NK-92 treated with Interleukin-12 subunit alpha and Interleukin-12 subunit beta, amount 100 ng/mL, for 24 hours (cell line): ENCODE measurements at places on chromosomes 4 and X.
A peak's percentile ranks its signal among the peaks of the same experiment; 100 is the strongest.

GRCh38 chr4:148329751-148330150, 112.5 kb downstream of the NR3C2 start:
- no peak for DNase-seq

DNA sequence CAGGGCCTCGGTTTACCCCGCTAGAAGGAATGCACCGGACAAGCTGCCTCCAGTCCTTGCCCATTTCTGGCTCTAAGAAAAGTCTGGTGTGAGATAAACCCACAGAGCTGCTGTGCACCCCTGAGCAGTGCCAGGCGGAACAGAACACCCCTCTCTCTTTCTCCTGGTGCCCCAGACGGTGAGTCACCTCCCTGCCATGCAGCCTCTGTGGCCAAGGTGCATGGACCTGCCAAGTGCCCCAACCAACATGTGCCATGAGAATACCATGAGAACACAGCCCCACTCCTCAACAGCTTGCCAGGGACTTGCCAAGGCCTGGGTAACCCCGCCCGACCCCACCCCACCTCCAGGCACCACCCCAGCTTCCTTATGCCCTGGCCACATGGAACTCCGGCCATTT, 47.7 kb upstream of the MAN2B2 start:
- DNase-seq: no peak

- DNase-seq: peak; percentile 32
These were observed 157.5 kb upstream of the ATP6AP2 start for GRCh38 chrX:40423299-40423698.

DNA sequence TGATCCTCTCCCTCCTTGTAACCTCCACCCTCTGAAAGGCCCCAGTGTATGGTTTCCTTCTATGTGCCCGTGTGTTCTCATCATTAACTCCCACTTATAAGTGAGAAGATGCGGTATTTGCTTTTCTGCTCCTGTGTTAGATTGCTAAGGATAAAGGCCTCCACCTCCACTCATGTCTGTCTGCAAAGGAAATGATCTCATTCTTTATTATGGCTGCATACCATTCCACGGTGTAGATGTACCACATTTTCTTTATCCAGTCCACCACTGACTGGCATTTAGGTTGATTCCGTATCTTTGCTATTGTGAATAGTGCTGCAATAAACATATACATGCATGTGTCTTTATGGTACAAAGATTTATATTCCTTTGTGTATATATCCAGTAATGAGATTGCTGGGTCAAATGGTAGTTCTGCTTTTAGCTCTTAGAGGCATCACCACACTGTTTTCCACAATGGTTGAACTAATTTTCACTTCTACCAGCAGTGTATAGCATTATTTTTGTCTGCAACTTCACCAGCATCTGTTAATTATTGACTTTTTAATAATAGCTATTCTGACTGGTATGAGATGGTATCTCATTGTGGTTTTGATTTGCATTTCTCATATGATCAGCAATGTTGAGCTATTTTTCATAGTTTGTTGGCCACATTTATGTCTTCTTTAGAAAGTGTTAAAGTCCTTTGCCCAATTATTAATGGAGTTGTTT, 1030.9 kb downstream of the FSTL5 start:
- DNase-seq: no peak

DNA sequence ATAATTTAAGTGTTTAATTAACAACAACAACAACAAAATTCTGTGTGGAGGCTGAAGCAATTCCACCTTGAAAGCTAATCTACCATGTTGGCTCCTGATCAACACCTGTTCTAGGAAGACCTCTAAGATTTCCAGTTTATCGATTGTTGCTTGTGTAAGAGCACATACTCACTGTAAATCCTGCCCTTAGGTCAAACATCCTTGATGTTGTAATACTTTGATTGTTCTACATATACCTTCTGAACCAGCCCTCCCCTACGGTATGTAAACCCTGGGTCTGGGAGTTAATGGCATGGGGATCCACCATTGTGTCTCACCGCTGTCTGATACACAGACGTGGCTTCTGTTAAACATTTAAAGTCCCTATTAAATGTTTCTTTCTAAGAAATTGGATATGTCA, 73.2 kb downstream of the RASL11B start:
- no peak for DNase-seq

- DNase-seq: no peak
These were observed 102.2 kb downstream of the FRMPD4 start for GRCh38 chrX:12240491-12240890.

DNA sequence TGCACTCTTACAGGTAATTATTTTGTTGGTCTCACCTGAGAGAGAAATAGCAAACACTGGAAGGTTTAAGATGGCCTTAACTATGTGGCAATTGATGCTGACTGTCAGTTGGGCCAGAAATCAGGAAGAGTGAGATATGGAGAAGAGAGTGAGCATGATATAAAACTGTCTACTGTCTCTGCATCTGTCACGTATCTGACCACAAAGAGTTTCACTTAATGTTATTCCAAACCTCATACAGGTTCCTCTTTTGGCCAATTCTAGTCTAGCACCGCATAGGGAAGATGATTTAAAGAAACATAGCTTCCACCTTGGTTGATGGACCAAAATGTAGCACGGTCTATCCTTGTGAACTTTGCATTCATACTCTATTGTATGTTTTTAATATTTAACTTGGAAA, 381.0 kb upstream of the BOD1L1 start:
- DNase-seq: no peak

DNA sequence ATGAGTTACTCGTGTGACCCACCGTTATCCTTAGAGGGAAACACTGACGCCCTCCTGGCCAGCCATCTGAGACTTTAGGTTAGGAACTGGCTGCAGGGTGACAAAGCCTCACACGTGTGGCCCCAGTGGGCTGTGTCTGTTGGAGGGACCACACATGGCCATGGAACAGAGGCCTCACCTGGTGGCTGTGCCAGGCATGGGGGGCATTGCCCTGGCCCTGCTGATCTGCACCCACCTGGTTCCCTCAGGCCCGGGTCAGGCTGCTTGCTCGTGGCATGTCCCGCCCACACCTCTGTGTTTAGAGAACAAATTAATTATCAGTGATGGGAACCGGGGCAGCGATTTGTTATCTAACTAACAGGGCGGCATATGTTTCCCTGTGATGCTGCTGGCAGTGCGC, 100.9 kb upstream of the PSAPL1 start:
- no peak for DNase-seq

DNA sequence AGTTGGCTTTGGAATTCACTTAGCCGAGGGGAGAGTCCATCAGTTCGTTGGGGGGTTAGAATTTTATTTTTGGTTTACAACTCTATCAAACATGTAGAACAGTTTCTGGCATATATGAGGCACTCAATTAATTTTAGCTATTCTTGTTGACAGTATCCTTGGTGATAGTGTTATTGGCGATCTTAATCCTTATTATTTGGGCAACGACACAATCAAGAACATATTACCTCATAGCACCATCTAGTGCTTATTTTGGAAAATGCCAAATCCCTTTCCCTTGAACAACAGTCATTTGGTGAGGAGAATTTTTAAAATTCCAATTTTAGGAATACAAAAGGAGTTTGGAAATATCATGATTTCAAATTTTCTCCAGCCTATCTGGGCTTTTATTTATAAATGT, 17.9 kb upstream of the PGRMC1 start:
- DNase-seq: no peak

DNA sequence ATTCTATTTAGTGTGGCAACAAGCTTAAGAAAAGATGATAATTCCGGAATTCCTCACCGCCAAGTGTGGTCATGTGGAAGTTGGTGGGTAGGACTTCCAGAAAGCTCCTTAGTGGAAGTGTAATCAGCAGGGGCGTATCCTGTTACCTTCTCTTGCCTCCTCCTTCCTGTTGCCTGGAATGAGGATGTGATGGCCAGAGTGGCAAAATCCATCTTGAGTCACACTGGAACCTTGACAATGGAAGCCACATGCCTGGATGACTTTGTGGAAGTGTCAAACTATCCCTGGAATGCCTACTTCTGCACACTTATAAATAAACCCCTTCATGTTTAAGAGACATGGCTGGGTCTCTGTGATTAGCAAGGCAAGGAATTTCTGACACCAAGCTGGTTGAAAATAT, 191.0 kb downstream of the PRDM5 start:
- DNase-seq: no peak

- DNase-seq: no peak
These were observed 76.7 kb downstream of the PDS5A start for GRCh38 chr4:39900966-39901365.

GRCh38 chr4:137213372-137214173, 318.7 kb downstream of the PCDH18 start:
- no peak for DNase-seq
